HS-5 (cell line): ENCODE measurements at places on chromosomes 4 and X.

DNA sequence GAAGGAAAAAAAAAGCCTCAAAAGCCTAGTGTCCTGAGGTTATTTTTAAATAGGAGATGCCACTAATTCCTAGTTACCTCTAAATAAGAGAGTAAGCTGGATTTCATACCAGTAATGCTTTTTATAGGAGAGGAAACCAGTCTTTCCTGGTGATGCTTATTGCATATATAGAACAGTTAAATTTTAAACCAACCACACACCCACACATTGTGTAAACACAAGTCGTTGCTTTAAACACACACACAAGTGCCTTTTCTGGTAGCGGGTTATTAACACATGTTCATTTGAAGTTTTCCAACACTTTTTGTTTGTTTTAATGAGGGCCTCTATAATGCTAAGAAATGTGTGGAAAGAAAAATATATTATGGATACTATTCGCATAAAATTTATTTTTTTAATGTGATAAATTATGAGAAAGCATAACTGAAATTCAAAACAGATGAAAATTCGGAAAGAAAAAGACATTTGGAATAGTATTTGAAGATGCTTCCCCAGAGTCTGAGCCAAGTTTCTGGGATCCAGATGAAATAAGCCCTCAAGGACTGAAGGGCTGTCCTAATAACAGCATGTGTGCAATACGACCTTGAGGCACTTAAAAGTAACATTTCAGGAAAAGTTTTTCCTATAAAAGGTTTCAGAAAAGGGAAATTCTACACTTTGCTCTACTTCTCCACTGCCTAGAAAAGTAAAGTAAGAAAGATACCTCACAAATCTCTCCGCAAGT, 2.0 kb downstream of the ANTXR2 start:
- no peak for DNase-seq

- DNase-seq: peak; percentile 13
Measured at GRCh38 chrX:3550160-3550751, 163.2 kb downstream of the PRKX start.

DNA sequence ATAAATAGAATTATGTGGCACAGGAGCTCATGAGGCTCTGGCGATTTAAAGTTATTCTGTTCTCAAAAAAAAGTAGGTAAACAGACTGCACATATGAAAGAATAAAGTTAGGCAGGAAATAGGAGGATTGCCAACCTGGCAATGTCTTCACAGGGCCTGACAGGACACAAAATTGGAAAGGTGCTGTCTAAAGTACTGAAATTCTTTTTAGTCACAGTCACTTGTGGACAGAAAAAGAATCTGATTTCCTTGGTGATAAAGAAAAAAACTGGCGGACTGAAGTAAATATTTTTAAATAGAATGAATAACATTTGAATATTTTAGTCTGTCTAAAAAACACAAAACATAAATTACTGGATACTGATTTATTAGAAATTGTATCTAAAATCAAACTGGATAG, 124.4 kb downstream of the VEGFC start:
- no peak for DNase-seq

- no peak for DNase-seq
Measured at GRCh38 chr4:71261001-71261400, 77.8 kb upstream of the SLC4A4 start.

DNA sequence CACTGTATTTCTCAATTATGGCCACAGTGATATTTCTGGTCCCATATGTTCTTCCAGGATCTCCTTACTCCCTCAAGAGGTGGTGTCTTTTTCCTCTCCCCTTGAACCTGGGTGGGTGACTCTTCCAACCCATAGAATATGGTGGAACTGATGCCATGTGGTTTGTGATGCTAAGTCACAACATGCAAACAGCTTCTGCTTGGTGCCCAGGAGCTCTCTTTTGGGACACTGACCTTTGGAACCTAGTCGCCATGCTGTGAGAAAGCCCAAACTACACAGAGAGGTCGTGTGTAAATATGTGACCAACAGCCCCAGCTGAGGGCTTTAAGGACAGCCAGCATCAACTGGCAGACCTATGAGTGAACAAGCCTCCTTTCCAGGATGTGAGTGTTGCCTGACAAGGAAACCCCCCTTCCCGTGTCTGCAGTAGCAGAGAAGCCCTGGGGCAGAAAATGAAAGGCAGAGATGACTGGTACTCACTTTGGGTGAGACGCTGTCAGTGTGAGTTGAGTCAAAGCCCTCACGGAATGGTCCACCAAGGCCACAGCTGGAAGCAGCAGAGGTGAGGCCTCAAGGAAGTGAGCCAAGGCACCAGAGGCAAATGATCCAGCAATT, 223.4 kb downstream of the BCOR start:
- no peak for DNase-seq

- no peak for DNase-seq
Measured at GRCh38 chr4:101956068-101956825, 165.7 kb downstream of the BANK1 start.

GRCh38 chr4:38202242-38202641, 242.0 kb downstream of the PTTG2 start:
- DNase-seq: no peak

DNA sequence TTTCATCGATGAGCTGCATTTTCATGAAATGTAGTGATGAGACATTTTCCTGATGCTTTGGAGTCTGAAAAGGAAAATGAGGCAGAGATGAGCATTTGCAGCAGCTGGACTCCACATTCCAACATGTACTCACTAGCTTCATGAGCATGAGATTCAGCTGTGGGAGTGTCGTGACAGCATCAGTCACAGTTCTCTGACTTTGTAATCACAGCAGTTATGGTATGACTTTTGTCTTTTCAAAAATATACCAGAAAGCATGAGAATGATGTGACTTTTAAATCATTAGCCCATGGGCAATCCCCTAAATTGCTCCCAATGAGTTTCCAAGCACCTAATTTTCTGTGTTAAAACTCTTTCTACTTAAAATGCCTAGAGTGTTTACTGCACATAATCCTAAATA, 18.3 kb upstream of the MSL3 start:
- no peak for DNase-seq

- no peak for DNase-seq
Measured at GRCh38 chr4:19971829-19972228, 279.9 kb upstream of the SLIT2 start.

GRCh38 chr4:123443401-123444289, 47.0 kb downstream of the SPRY1 start:
- no peak for DNase-seq

- DNase-seq: peak; percentile 28
Measured at GRCh38 chrX:139720136-139720535, 12.2 kb upstream of the MCF2 start.

GRCh38 chr4:20109391-20109790, 142.3 kb upstream of the SLIT2 start:
- no peak for DNase-seq

DNA sequence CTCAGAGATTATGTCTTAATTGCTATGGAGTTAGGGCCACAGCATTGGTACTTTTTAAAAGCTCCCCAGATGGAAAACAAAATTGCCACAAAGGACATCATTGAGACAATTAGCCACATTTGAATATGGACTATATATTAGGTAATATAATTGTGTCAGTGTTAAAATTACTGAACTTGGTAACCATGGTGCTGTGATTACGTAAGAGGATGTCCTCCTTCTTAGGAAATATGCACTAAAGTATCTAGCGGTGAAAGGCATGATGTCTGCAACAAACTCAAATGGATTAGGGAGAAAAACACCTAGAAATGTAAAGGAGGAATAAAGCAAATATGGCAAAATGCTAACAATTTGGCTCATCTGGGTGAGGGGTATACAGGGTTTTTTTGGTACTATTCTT, 89.9 kb upstream of the PAK3 start:
- DNase-seq: no peak

- no peak for DNase-seq
Measured at GRCh38 chrX:150478496-150479492, 89.6 kb upstream of the MTM1 start.

- peak; percentile 61 for DNase-seq
Measured at GRCh38 chrX:120457766-120458180, 11.3 kb downstream of the LAMP2 start.

- no peak for DNase-seq
Measured at GRCh38 chr4:116401293-116401692, 684.1 kb downstream of the TRAM1L1 start.

DNA sequence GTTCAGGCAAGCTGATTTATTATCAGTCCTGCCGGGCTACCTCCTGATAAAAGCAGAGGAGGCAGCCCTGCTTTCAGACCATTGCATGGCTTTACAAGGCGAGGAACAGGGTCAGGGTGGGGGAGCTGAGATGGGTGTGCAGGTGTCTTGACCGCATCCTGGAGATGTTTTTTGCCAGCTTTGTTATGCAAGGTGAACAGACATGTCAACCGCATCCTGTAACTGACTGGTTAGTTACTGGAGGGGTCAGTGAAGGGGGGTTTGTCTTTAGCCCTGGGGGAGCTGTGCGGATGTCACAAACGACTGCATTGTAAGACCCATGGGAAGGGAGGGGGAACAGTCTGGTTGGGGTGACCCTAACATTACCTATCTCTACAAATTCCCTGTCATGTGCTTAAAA, 10.0 kb downstream of the ADAM29 start:
- DNase-seq: no peak

- DNase-seq: no peak
Measured at GRCh38 chr4:141130947-141131605, 2.2 kb downstream of the RNF150 start.

GRCh38 chr4:112085156-112086035, 59.9 kb upstream of the FAM241A start:
- DNase-seq: no peak

GRCh38 chr4:102631616-102632015, 129.2 kb downstream of the MANBA start:
- DNase-seq: no peak

- no peak for DNase-seq
Measured at GRCh38 chrX:111443946-111444345, 32.0 kb upstream of the DCX start.

DNA sequence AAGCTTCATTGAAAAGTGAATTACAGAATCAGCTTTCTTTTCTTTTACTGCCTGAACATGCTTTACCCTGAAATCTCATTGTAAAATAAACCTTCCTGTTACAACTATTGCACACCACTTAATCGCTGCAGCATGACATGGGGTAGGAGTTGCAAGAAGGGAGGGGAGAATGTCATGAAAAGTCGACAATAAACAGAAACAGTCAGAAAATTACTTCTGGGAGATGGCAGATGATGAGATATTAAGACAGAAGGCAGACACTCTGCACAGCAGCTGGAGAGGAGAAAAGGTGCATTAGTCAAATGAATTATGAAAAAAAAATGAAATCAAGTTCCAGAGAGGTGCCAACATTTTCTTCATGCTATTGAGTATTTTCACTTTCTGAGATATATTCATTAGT, 287.7 kb downstream of the PCDH7 start:
- no peak for DNase-seq

GRCh38 chrX:43656005-43656494, at the start of gene MAOA:
Gene MAOA, plus strand, starts transcription at chrX:43656299. Its CDS starts 43 bp downstream, at chrX:43656342.
- no peak for DNase-seq

DNA sequence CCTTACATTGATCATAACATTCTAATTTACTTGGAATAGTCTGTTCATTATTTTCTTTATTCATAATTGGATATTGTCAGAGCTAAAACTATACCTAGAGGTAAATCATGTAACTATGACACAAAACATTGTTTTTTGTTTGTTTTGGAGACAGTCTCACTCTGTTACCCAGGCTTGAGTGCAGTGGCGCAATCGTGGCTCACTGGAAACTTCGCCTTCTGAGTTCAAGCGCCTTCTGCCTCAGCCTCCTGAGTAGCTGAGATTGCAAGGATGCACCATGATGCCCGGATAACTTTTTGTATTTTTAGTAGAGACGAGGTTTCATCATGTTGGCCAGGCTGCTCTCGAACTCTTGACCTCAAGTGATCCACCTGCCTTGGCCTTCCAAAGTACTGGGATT, 265.2 kb downstream of the FBXO8 start:
- no peak for DNase-seq

GRCh38 chrX:13452283-13452682, 117.1 kb upstream of the EGFL6 start:
- no peak for DNase-seq

GRCh38 chrX:50963842-50964241, 53.3 kb downstream of the BMP15 start:
- DNase-seq: no peak

DNA sequence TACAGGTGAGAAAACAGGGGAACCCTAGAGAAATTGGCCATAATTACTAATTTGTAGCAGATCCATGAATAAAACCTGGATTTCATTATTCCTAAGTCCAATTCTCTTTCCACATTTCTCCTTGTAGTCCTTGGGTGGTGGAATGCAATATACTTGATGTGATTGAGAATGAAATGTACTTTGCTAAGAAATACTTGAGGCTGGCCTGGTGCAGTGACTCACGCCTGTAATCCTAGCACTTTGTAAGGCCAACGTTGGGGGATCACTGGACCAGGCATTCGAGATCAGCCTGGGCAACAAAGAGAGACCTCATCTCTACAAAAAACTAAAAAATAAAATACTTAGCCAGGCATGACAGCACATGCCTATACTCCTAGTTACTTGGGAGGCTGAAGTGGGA, 15.9 kb downstream of the TMEM184C start:
- no peak for DNase-seq

GRCh38 chrX:134373736-134374135, 86.2 kb upstream of the HPRT1 start:
- DNase-seq: no peak

GRCh38 chr4:40782876-40783275, 33.1 kb downstream of the NSUN7 start:
- DNase-seq: no peak
